Anterior cingulate cortex (tissue), 58 donors: ENCODE measurements at places on chromosomes 2 and 18.

DNA sequence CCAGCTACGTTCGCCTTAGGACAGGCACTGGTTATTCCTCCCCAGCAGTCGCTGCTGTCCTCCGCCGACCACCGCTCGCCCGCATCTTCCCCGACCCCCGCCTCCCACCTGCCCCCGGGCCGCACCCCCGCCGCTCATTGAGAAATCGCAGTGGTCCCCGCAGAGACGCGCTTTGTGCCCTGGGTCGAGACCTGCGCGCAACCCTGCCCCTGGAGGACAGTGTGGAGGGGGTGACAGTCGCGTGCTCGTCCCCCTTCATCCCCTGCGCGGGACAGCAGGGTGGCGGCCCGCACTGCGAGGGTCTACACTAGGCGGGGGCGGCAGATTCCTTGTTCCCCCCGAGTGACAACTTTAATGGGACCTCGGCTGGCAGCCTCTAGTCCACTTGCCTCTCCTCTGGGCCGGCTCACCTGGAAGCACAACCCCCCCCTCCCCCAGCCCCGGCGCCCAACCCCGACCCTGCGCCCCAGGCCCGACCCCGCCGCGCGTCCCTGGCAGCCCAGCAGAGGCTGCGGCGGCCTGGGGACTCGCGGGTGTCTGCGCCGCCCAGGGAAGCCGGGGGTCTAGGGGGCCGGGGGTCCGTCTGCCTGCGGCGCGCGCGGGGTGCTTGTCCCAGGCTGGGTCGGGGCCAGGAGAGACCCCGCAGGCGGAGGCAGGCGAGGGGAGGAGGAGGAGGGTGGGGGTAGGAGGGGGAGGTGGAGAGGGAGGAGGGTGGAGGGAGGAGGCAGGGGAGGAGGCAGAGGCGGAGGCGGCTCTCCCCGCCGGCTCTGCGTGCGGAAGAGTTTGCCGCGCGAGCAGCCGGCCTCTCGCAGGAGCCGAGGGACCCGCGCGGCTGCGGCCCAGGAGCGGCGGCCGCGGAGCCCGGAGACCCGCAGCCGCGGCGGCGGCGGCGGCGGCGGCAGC, at the start of gene NPAS2:
NPAS2 (plus strand) TSS at position 770 of the 903 bp plus-strand sequence. CDS start 84,616 bp downstream, outside the sequence.
- peak; percentile 27 for DNase-seq

GRCh38 chr2:41000374-41000773, 548.5 kb upstream of the SLC8A1 start:
- no peak for DNase-seq

DNA sequence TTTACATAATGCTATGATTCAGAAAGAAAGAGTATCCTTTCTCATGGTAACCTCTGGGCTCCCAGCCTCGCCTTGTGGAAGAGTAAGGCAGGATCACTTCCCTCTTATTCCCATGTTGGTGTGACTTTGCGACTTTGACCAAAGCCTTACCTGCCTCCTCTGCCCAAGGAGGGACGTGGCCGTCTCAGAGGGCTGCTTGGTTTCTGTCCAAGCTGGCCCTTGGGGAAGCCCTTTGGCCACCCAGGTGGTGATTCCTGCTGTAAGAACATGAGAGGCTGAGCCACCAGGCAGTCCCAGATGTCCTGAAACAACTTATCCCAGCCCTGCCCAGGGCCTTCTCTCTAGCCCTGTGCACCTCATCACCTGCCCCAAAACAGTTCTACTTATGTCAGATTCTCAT, 6.0 kb downstream of the UGT1A6 start:
- no peak for DNase-seq

DNA sequence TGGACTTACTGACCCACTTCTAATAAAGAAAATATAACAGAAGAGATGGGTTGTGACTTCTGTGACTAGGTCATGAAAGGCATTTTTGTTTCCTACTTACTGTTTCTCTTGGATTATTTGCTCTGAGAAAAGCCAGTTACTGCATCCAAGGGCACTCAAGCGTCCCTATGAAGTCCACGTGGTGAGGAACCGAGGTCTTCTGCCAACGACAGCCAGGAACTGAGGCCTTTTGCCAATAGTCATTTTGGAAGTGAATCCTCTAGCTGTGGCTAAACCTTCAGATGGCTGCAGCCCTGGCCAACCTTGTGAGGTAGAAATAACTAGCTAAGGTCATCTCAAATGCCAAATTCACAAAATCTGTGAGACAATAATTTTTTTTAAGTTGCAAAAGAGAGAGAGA, 449.8 kb upstream of the RGPD4 start:
- no peak for DNase-seq

DNA sequence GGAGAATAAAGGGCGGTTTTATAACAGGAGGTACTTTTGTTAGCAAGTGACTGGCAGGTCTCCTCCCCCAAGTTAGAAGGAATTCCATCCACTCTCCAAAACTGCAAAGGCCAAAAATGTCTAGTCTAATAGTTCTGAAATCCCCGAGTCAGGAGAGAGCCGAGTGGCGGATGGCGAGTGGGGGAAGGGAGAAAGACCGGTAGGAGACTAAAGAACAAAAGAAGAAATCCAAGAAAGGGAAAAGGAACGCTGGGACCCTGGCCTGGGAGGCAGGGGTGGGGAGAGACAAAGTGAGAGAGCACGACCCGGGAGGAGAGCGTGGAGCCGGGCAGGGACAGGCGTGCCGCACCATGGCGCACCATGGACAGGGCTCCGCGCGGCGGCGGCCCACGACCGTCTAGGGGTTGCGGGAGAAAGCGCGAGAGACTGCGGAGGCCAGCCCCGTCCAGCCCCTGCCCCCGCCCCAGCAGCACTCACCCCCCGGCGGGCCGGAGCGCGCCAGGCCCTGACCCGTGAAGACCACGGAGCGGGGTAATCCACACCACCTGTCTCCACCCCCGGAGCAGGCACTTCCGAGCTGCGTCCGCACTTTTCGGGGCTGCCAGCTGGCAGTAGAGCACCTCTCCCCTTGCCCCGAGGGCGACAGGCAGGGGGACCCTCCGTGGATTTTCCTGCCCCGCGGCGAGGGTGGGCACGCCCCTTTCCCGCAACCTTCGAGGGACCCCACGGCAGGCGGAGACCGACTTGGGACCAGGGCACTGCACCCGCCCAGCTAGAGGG, 1.6 kb downstream of the CDH2 start:
- no peak for DNase-seq

DNA sequence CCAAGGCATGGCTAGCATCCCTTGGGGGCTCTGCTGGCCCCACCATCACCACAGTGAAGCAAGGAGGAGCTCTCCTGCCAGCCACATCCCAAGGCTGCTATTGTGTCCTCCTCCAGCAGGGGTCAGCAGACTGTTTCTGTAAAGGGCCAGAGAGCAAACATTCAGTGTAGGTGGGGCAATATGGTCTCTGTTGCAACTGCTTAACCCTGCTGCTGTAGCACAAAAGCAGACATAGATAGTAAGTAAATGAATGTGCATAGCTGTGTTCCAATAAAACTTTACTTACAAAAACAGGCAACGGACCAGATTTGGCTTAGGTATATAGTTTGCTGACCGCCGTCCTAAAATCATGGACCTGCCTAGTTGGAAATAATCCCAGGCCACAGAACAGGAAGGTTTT, 36.4 kb upstream of the ZBTB7C start:
- no peak for DNase-seq

GRCh38 chr2:221546505-221547225, 25.4 kb downstream of the EPHA4 start:
- DNase-seq: no peak

DNA sequence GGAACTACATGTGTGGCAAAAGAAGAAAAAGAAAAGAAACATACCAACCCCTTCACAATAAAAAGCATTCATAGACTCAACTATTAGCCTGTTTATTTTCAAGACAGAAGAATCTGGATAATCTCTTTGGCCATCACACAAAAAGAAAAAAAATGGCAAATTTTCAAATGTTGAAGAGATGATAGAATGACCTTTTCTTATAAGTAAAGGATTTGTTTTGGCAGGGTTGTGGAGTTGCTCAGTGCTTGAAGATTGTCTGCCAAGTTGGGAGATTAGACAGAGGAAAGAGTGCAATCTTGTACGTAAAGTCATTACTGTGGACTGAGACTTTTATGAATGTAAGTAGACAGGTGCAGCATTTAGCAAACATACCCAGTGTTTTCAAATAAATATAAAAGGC, 18.5 kb upstream of the FAM171B start:
- no peak for DNase-seq

- DNase-seq: peak; percentile 92
Measured at GRCh38 chr18:79988451-79989194, at the start of gene TXNL4A. TSS of gene TXNL4A (minus strand) at chr18:79988563. CDS start at chr18:79988392, 171 bp downstream.

GRCh38 chr2:20223407-20224163, 1.3 kb downstream of the SDC1 start:
- DNase-seq: no peak

- no peak for DNase-seq
Measured at GRCh38 chr2:73232403-73233153, 461 bp downstream of the PRADC1 start.

DNA sequence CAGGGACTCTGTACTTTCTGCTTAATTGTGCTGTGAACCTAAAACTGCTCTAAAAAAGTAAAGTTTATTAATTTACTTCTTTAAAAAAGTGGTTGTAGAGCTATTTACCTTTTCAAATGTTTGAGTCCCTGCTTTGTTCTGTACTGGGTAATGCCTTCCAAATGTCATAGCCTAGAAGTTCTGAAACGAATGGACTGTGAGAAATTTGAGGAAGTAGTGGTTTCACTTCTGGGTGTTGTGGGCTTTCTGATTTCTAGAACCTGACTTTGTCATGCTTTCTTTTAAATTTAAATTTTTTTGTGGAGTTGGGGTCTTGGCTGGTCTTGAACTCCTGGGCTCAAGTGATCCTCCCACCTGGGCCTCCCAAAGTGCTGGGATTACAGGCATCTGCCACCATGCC, 44.6 kb downstream of the SMAD4 start:
- no peak for DNase-seq

- DNase-seq: no peak
Measured at GRCh38 chr2:226916669-226917068, 80.8 kb downstream of the RHBDD1 start.

DNA sequence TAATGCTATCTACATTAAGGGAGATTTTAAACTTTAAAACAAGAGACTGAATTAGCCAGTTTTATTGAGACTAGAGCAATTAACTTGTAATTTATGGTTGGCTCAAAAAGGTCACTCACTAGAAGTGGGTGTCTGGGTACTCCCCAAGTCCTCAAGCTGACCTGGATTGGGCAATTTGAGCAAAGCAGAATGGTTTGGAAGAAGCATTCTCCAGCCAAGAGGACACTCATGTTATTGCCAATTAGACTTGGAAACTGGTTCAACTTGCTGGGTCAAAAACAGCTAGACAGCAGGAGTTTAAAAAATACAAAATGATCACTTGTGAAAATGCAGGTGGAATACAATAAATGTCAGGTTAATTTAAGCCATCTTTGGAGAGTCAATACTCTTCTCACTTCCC, 29.5 kb upstream of the MYO1B start:
- no peak for DNase-seq

- DNase-seq: no peak
Measured at GRCh38 chr2:44098050-44098449, 70.6 kb upstream of the PPM1B start.

DNA sequence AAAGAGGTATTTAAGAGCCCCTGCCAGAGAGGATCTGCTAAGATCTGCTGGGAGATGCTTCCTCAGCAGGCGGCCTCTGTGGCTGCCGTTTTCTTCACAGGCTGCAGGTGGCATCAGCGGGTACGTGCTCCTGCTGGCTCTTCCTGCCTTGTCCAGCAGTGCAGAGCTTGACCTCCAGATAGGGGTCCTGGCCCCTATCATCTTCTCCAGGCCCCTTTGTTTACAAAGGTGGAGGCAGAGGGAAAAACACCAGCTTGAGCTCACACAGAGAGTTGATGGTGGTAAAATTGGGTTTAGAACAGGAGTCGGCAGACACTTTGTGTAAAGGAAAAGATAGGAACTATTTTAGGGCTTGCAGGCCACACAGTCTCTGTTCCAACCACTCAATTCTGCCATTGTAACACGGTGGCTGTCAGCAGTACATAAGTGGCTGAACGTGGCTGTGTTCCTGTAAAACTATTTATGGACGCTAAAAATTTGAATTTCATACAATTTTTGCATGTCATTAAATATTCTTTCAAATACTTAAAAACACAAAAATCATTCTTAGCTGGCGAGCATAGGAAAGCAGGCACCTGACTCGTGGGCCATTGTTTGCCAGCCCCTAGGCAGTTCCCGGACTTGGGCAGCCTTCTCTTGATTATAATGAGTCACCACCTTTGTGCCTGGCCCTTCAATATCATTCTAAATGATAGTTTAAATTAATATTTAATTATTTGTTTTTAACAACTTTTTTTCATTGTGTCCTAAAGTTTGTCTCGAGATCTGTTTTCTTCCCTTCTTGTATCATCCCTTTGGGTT, 98.2 kb upstream of the B3GNT7 start:
- DNase-seq: peak; percentile 46

DNA sequence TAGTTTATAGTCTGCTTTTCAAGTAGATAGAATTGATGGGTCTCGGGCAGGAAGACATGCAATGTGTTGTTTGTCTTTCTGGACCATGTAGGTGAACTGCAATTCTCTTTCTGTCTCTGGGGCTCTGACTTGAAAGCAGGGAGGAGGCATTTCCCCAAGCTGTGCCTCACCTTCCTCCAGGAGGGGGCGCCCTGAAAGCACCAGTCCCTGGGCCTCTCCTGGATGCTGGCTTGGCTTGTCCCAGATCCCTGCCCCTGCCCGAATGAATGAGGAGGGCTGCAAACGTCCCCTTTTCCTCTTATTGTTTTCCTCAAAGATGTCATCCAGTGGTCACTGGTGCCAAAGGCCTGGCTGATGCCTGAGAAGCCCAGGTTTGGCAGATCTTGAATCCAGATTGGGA, 270.6 kb downstream of the CELF4 start:
- DNase-seq: no peak

DNA sequence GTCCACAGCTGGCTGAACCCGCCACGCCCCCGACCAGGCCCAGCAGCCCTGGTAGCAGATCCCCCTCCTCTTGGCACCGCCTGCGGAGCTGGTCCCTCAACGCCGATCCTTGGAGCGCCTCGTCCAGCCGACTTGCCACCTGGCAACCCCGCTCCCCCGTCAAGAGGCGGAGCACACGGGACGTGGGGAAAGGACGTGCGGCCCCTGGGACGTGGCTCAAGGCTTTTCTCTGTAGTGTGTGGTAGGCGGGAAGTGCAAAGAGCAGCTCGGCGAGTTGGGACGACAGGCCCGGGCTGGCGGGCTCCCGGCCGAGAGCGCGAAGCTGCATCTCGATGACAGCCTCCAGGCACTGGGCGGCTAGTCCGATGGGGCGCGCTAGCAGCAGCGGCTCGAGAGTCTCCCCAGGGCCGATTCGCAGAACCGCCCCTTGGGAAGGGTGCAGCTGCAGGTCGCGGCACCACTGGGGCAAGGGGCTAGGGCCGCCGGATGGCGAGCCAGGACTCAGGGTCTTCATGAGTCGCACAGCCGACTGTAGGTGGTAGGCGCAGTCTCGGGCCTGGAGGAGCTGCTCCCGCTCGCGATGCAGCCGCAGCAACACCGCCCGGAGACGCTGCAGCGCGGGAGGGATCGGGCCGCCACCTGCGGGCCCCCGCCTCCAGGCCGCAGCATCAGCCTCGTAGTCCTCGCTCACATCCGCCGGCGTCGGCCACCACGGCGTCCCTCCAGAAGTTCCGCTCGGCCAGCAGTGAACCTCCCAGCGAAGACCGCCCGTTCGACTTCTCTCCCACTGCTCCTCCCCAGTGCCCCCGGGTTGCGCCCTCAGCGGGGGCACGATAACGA, 617 bp downstream of the CCDC142 start:
- DNase-seq: no peak

- DNase-seq: no peak
Measured at GRCh38 chr18:13191779-13192178, 26.8 kb upstream of the LDLRAD4 start.

- no peak for DNase-seq
Measured at GRCh38 chr2:95062242-95063085, 37.0 kb downstream of the MAL start.
